Immature natural killer cell (primary cell): ENCODE measurements at places on chromosomes 12 and 14.

DNA sequence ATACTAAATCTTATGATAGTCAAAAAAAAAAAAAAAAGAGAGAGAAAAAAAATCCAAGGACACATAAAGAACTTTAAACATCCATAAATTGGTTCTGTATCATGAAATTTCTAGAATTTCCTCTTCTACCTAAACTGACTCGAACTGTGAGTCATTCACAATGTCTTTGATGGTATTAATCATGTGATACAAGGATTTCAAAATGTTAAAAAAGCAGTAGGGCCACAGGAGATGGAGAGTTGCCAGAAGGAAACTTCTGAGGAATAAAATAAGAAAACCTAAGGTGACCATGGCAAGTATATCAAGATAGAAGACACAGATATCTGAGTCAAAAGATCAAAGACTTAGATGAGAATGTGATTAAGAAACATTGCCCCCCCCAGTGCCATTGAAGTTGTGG, 1320.9 kb upstream of the FLRT2 start:
- no peak for DNase-seq

DNA sequence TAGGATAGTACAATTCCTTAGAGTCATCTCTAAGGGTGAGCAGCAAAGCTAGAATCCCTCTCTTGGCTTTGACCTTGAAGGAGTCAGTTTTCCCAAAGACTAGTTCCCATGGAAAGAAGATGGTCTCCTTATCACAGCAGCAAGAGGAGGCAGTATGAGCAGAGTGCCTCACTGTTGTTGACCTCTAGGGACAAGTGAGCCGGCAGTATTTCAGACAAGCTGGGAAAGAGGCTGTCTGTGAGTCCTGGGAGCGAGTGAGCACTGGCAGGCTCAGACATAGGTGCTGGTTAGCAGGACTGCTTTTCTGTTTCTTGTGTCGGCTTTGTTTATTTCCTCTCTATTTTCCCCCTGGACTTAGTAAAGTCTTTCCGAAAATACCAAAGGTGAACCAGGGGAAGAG, 60.7 kb downstream of the NTF3 start:
- no peak for DNase-seq

- no peak for DNase-seq
These were observed 6.2 kb downstream of the KHNYN start for GRCh38 chr14:24435998-24436354.

GRCh38 chr14:99806836-99807235, 13.6 kb downstream of the EML1 start:
- DNase-seq: no peak

- DNase-seq: no peak
These were observed 880.9 kb downstream of the NRXN3 start for GRCh38 chr14:79050787-79051727.

DNA sequence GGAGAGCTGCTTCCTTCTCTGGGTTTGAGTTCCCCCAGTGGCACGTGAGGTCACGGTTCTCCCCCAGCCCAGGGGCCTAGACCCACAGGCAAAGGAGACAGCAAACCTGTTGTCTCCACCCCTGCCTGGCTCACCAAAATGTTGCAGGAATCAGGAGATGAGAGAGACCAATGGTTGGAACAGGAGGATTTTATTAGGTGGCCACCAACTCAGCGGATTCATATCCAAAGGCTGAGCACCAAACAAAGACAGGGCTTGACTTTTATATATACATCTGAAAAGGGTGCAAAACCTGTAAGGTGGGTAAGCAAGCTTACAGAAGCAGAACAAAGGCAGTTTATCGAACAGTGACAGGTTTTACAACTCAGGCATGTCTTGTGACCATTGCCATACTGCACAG, 9.2 kb upstream of the ADAM21 start:
- DNase-seq: no peak

GRCh38 chr14:61467296-61467695, 145.9 kb downstream of the PRKCH start:
- no peak for DNase-seq

- DNase-seq: no peak
These were observed 13.7 kb downstream of the SPRYD3 start for GRCh38 chr12:53065470-53065869.

DNA sequence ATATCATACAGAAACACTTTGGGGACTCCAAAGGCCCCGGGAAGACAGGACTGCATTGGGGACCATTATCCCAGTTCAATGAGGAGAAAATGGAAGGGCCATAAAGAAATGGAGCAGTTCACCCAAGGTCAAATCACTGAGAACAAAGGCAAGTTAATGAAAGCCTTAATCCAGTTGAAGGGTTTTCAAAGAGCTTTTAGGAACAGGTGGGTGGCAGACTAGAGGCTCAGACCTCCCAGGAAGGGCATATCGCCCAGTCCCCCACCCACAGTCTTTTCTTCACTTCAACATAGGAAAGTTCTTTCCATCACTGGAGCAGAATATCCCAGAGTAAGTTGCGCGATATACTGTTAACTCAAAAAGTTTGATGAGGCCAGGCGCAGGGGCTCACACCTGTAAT, 136.1 kb upstream of the CCND2 start:
- no peak for DNase-seq

DNA sequence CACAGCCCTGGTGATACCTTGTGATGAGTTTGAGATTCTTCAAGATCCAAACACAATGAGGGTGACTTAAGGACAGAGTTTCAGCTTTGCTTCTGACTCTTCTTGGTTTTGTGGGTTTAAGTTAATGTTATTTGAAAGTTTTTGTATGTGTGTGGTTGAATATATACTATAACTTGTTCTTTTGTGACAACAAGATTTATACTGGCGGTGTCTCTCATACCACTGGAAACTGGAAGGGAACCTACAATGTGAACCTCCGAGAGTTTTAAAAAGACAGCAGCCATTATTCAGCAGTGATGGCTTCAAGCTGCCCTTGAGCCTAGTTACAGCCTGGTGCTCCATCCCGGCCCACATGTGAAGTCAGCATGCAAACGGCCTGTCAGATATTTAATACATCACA, 87.9 kb upstream of the IGF1 start:
- DNase-seq: no peak

DNA sequence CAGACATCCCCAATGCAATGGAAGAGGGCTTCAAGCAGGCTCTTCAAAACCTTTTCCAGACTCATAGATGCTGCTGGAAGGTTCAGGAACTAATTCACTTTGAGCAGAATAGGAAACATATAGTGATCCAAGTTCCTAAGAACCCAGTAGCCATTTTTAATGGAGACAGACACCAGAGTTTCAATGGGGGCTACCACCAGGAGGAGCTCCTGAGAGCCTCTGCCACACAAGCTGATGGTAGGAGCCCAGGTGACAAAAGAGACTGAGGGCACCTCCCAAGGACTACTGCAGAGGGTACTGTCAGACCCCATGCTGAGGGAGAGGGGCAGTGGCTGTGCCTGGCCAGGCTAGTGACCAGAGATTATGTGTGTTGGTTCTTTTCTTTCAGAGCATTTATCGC, 45.9 kb downstream of the IFNG start:
- peak; percentile 42 for DNase-seq

DNA sequence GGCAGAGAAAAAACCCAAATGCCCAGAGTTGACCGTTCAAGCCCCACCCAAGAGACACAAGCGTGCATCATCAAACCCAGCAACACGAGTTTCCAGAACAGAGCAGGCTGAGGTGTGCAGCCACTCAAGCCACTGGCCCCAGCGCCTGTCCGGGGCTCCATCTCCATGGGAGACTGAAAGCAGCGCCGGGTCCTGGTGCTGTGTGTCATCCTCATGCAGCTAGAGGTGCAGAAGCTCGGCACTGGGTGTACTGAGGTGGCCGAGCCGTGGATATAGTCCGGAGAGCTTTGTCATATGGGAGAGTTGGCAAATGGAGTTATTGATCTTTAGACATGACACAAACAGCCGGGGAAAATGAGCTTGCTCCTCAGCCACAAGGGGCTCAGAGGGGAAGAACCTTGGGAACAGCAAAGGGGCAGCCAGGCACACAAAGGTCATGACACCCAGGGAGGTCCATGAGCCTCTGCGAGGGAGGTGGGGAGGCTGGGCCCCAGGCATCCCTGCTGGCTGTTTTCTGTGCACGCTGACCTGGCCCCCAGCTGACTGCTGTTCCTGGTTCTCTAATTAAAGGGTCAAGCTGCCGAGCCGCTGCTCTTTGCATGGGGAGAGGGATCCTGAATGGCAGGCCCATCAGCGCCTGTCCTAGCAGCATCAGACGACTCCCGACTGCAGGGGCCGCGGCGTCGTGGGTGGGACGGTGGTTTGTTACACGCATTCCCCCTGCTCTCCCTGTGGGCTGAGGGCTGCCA, 145.4 kb upstream of the SFSWAP start:
- DNase-seq: no peak

DNA sequence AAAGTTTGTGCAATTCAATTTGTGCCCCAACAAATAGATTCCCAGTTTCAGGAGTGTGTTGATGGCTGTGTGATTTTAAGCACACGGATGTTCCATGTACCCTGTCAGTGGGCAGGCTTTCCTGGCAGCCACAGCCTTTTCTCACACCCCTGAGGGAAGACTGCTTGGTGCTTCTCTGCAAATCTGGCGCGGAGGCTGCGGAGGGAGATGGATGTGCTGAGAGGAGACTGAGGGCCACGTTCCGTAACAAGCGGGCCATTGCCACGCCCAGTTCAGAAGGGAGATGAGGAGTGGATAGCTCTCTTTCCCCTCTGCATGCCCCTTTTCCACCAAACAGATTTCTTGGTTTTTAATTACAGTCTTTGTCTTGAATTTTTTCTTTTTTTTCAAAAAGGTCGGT, 89.1 kb downstream of the BEGAIN start:
- no peak for DNase-seq

- no peak for DNase-seq
These were observed 33.3 kb downstream of the APAF1 start for GRCh38 chr12:98678236-98678945.

GRCh38 chr14:39740454-39740853, 308.2 kb upstream of the FBXO33 start:
- no peak for DNase-seq

DNA sequence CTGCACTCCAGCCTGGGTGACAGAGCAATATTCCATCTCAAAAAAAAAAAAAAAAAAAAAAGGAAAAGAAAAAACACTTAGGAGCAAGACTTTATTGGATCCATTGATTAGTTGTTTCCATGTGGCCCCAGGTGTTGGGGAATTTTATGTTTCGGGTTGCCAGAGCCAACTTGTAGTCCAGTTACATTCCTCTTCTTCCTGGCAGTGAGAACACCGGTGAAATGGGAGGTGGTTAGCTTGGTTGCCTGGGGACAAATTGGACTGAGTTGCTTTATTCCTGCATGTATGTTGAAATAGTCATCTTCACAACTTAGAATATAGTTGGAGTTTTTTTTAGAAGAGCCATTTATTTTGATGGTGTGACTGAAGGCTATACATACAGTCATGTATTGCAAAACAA, 12.6 kb downstream of the RCOR1 start:
- DNase-seq: no peak

- DNase-seq: no peak
These were observed 55.3 kb upstream of the STON2 start for GRCh38 chr14:81455390-81455789.

DNA sequence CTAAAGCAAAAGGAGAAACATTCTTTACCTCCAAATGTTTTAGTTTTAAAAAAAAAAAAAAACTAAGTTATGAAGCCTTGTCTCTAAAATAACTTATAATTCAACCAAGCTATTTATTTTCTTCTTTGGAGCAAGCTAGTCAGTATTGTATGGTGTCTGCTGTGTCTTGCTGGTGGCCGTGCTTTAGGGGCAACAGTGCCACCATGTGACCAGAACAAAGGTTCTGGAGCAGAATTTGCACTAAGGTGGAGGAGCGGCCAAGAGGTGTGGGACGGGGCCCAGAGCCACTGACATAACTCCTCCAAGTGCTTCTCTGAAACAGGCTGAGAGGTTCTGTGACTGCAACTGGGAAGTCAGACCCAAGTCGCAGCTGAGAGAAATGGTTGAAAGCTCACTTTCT, 4.5 kb downstream of the FICD start:
- DNase-seq: no peak

DNA sequence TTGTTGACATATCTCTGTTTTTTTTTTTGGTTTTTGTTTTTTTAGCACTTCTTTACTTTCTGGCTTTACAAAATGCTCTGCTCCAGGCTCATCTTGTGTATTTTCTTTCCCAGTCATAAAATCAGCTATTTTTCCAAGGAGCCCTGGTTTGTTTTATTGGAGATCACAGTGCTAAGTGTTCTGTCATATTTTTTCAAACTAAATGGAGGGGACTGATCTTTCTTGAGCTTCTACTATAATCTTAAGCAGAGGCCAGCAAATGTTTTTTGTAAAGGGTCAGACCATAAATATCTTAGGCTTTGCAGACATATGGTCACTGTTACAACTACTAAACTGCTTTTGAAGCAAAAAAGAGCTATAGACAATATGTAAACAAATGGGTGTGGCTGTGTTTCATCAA, 30.6 kb upstream of the LIN7A start:
- DNase-seq: no peak

- DNase-seq: no peak
These were observed 64.8 kb downstream of the PPFIBP1 start for GRCh38 chr12:27588776-27589175.

- peak; percentile 20 for DNase-seq
These were observed 22.5 kb downstream of the MRPS35 start for GRCh38 chr12:27733052-27733656.

GRCh38 chr12:10215436-10215835, 2.8 kb downstream of the GABARAPL1 start:
- DNase-seq: no peak

- no peak for DNase-seq
These were observed 4.7 kb upstream of the IPO8 start for GRCh38 chr12:30700216-30700900.

- DNase-seq: no peak
These were observed 550.7 kb downstream of the SLC6A15 start for GRCh38 chr12:84361651-84362551.

DNA sequence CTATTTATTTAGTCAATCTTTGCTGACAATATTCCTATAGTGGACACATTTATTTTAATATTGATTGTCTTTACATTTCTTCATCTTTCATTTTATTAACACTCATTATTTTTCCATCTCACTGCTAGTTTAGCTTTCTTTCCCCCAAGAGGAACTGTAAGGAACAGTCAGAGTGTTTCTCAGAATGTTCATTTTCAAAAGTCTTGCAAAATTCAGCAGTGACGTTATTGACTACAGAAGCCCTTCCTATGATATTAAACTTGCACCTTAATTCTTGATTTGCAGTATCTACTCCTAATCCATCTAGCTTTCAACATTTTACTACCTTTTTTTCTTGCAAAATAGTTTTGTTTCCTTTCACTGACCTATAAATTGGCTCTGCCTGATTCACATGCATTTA, 13.0 kb downstream of the CLEC2B start:
- DNase-seq: no peak

GRCh38 chr12:68422956-68423574, 90.9 kb upstream of the MDM1 start:
- DNase-seq: no peak

DNA sequence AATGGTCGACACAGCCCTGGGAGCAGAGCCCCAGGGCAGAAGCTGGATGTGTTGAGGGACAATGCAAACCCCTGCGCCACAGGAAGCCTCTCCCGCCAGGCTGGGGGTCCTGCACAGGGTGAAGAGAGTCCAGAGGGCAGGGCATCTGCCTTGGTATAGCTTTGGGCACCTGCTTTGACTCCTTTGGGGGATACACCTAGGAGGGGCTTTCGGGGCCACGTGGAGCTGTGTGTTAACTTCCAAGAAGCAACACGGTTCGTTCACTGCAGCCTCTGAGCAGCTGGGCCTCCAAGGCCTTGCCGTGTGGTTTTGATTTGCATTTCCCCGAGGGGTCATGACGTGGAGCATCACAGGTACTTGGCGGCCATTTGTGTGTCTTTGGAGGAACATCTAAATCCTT, 5.8 kb upstream of the PUS1 start:
- no peak for DNase-seq

- no peak for DNase-seq
These were observed 106.0 kb upstream of the CCDC196 start for GRCh38 chr14:66380143-66380542.

- no peak for DNase-seq
These were observed 569 bp upstream of the RGS6 start for GRCh38 chr14:71931492-71932228.
